IMR-90 (cell line): ENCODE measurements at places on chromosomes 5 and 9. TPM values are rescaled to one million over a fixed set of nuclear protein-coding genes. Genes with fewer than 3 reads are reported as not detected.

- DNase-seq: peak; percentile 25
Observed at GRCh38 chr9:17191082-17191481, 56.2 kb downstream of the CNTLN start.

The MLANA gene
- total RNA-seq: not detected in 2 replicates

DNA sequence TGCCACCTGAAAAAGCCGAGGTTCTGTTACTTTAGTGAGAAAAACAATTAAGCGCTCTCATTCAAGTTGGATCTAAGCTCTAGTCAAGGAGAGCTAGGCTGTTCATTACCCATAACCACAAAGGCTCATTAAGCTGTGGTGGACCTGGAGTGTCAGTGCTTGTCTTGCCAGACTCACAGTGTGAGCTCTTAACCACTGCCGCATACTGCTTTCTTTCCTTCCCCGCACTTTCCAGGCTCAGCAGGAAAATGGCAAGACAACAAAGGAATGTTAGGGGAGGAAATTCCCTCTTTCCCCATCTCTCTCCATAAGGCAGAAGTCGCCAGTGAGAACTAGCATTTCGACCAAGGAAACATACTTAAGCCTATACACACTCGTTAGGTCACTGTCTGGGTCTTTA lies 467.3 kb downstream of the ENC1 start:
- DNase-seq: no peak

- DNase-seq: no peak
Observed at GRCh38 chr5:114435220-114435481, 73.3 kb downstream of the KCNN2 start.

The PCDHB5 gene
- total RNA-seq: 0.18 and 0.28 TPM in 2 replicates
